ENCODE measurements at places on chromosomes 6 and 20.

DNA sequence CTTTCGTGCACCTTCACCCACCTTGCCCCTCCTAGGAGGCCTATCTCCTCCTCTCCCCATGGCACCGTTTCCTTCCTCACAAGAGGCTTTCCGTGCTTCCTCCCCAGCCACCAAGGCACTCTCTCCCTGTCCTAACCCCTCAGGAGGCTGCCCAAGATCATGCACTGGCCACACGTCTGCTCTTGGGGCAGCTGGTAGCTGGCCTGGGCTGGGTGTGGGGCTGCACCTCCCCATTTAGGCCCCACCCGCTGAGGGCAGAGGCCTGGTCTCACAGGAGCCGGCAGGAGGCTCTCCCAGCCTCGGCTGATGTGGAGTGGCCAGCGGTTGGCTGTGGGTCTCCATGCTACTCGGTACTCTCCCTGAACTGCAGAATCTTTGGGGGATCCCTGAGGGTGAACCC, 13.6 kb downstream of the NOL4L start:
- DNase-seq: no peak

DNA sequence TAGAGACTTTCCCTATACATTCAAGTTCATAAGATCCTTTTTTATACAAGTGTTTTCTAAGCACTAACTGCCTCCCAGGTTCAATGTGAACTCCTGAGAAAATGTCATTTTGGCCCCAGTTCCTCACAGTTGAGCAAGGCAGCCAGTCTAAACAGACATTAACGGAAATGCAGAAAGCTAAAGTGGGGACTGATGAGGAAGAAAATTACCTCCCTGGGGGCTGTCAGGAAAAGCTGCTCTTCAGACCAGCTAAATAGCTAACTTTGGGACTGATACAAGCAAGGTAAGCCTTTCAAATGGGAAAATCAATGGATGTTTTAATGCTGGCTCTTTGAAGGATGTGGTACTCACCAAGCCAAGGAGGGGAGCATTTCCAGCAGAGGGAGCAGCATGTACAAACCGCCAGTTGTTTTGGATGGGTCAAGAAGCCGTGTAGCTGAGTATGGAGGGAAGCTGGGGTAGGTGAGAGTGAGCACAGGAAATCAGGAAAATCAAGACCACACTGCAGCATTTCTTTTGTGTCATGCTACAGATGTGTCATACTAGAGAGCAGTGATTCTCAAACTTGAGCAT, 180.8 kb upstream of the CHD6 start:
- DNase-seq: no peak

DNA sequence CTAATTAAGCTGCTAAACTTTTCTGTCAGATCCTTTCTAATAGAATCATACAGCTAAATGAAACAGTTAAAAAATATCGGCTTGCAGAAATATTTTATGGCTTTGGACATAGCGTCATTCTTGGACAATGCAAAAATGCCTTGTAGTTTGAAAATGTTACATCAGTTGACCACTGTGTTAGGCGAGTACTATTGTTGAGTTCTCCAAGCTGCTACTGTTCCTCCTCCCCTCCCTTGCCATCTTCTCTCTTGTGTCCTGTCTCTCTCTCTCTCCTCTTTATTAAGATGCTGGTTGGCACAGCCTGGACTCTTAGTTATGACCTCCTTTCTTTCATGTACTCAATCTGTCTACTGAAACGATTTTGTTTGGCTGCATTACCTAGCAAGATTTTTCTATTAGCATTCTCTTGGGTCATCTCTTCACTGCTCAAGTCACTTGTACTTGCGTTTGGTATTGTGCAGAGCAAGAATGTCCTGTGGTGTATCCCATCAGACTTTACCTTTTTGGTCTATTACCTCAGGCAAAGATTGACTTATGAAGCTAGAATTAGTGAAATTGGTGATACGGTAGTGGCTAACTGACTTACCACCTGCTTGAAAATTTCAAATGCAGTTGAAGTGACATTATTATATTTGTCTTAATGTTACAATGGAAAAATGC, 127.9 kb downstream of the FARS2 start:
- peak; percentile 16 for DNase-seq

- DNase-seq: peak; percentile 46
These were observed 8.6 kb downstream of the NKX2-2 start for GRCh38 chr20:21505161-21505809.

- DNase-seq: peak; percentile 18
These were observed 224.4 kb downstream of the UST start for GRCh38 chr6:148971031-148971927.

GRCh38 chr6:117483004-117483644, 650 bp downstream of the DCBLD1 start:
- DNase-seq: no peak

DNA sequence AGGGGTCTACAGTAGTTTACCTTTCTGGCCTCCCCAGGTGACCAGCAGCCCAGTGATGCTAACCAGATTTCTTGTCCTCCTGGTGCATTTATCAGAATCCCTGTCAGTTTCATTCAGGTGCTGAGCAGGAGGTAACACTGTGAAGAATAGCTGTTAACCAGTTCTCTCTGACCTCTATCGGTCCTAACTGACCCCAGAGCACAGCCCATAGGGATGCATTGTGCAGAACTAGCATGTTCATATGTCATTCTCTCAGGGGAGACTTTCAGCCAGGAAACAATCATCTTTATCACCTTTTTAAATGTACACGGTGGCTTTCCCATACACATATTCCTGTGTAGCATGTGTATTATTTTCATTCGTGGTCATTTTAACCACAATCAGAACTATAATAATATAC, 49.9 kb downstream of the CNR1 start:
- no peak for DNase-seq

- DNase-seq: no peak
These were observed 100.0 kb upstream of the TAB2 start for GRCh38 chr6:149217466-149217888.

DNA sequence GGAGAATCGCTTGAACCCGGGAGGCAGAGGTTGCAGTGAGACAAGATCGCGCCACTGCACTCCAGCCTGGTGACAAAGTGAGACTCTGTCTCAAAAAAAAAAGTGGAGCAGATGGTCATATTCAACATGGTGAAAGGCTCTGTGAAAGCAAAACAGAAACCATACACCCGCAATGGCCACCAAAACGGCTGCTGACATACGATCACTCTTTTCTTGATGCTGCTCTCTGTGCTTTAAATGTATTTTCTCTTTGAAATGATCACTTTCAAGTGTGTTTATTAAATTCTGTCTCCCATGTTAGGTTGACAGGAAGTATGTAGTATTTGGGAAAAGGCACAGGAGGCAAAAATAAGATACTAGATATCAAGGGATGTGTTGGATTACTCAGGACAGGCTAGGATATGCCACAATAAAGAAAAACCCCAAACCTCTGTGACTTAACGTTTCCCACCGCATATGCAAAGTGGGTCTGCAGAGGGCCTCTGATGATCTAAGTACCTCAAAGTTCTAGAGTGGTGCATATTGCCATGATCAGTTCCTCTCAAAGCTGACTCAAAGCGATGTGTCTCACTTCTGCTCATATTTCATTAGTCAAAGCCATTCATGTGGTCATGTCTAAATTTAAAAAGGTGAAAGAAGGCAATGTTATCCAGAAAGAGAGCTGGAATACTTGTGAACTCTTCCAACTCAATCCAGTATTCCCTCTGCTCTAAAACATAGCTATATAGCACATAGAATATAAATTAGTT, 155.1 kb upstream of the SOX4 start:
- DNase-seq: no peak

- no peak for DNase-seq
These were observed 128.0 kb upstream of the TNFAIP3 start for GRCh38 chr6:137738931-137739504.

DNA sequence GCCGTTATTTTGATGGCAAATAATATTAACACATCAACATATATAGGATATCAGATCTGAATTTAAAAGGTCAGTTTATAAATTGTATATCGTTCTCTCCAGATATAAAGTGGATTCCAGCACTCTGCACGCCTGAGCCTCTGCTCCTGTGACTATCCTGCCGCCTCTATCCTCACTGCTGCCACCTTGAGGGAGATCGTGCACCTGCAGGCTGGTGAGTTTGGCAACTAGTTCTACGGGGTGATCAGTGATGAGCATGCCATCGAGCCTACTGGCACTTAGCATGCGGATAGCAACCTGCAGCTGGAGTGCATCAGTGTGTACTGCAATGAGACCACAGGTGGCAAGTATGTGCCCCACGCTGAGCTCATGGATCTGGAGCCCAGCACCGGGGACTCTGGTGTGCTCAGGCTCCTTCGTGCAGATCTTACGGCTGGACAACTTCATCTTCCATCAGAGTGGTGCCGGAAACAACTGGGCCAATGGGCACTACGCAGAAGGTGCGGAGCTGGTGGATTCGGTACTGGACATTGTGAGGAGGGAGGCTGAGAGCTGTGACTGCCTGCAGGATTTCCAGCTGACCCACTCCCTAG, 84.9 kb downstream of the FBXO5 start:
- DNase-seq: peak; percentile 56

GRCh38 chr20:54048481-54048880, 21.9 kb downstream of the BCAS1 start:
- no peak for DNase-seq

DNA sequence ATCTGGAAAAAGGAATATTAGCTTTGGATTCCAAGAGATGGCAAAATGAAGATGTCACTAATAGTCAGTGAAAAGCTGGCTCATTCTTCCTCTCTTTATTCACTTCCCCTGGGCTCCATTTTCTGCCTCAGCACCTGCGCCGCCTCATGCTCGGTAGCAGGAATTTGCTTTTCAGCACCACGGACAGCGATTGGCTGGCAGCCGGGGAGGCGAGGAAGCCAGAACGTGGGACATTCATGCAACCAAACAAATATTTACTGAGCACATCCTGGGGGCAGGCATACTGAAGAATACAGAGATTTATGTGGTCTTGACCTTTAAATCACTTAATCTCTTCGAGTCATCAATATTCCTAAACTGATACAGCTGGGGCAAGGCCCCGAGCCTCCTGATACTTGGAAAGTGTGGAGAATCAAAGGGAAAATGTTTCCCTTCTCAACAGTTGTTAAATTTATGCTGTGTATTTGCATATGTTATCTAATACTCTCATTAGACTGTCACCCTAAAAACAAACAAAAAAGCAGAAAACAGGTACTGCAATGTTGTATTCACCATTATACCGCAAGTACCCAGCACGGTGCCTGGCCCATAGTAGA, 12.1 kb upstream of the PDYN start:
- DNase-seq: peak; percentile 60

GRCh38 chr6:13892017-13892645, 32.6 kb upstream of the RNF182 start:
- no peak for DNase-seq

- DNase-seq: peak; percentile 2
These were observed 10.9 kb downstream of the GOPC start for GRCh38 chr6:117591405-117591804.

- peak; percentile 58 for DNase-seq
These were observed 240.1 kb downstream of the KCNQ5 start for GRCh38 chr6:72861935-72862432.

DNA sequence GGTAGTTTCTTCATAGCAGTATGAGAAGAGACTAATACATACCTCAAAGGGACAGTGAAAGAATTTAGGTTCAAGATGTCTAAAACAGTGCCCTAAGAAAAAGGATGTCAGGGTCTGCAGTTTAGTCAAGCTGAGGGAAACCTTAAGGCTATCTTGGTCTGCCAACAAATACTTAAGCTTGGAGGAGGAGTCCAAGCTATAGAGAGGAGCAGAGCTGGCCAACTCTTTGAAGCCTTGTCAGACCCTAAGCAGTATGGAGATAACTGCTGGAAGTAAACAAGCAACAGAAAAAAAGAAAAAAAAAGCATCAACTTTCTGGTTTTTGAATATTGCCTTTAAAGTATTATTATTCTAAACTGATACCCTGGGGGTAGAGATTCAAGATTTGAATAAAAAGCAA, 1518.1 kb downstream of the GRIK2 start:
- no peak for DNase-seq

- DNase-seq: no peak
These were observed 35.6 kb upstream of the TBC1D20 start for GRCh38 chr20:497979-498378.

GRCh38 chr6:108581932-108582475, 21.3 kb downstream of the FOXO3 start:
- peak; percentile 47 for DNase-seq

GRCh38 chr20:58244517-58245030, 16.1 kb upstream of the ANKRD60 start:
- no peak for DNase-seq

GRCh38 chr20:52852714-52853113, 119.4 kb upstream of the TSHZ2 start:
- DNase-seq: no peak

DNA sequence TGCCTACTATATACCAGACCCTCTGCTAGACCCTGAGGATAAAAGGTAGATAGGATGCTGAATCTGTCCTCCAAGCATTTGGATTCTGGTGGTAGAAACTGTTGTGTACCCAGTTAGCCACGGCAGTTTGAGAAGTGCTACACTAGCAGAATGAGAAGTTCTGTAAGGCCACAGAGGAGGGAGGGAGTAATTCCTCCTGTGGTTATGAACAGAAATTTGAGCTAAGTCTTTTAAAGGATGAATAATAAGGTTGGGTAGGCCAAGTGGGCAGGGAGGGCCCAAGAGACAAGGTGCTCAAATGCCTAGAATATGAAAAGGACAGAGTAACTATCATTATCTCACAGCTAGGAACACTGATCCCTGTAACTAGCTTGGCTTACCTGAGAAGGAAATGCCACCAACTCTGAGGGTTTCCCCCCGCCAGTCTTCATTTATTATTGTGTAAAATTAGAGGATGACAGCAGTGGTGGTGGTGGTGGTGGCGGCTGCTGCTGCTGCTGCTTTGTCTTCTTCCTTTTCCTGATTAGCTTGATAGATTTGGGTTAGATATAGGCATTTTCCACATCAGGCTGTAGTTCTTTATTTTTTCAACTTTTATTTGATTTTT, 243.3 kb downstream of the PRL start:
- DNase-seq: no peak

DNA sequence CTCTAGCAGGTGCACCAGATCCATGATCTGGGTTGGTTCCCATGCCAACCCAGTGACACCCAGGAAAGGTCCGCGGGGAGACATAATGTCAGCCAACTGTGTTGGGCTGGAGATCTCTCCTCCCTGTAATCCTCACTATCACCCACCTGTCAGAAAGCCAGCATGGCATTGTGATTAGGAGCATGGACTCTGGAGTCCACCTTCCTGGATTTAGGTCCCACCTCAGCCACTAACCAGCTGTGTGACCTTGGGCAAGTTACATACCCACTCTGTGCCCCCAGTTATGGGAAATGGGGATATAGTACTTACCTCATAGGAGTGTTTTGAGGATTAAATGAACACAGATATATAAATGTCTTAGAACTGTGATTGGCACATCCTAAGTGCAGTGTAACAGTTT, 97.9 kb downstream of the ZDHHC14 start:
- no peak for DNase-seq

Measured in fibroblast of the aortic adventitia (primary cell).